ENCODE measurements at places on chromosomes 7 and 10. TPM values are rescaled to one million over a fixed set of nuclear protein-coding genes. Genes with fewer than 3 reads are reported as not detected.

DNA sequence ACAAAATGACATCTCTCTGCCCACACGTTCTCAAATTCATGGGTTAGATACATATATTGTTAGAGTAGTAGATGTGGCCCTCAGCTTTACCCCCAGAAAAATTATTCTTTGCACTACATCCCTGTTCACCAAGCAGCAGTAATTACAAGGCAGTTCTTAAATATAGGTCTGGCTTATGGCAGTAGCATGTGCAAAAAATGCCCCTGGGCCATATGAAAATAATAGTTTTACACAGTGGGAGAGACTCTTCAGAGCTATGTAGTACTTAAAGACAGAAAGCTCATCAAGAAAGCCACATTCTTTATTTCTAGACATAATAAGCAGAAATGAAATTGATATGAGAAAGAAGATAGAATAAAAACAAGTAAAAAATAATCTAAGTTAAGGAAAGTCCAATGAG lies 196.3 kb upstream of the FOXP2 start:
- H3K27ac ChIP-seq: no peak overlapping the region
- H3K27me3 ChIP-seq: no peaks in the 10 kb centered on the region
- DNase-seq: no peak
- no peaks in the 10 kb centered on the region for H3K36me3 ChIP-seq

DNA sequence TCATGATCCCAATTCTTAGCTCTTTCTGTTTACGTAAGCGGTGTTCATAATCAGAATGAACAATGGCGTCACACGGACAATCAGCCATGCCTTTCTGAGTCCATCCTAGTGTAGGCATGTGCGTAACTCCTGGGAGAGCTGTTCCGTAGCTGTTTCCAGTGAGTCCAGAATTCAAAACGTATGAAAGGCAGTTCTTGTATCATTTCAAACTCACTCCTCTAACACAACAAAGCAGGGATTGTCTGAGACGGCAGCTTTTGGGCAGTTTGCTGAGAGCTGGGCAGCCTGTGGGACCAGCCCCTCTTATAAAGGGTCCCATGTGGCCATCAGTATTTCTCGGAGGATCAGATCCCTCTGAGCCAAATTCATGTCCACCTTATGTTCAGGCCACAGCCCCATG lies 43.4 kb downstream of the PSPH start:
- DNase-seq: no peak
- no peaks in the 10 kb centered on the region for H3K4me1 ChIP-seq
- H3K27ac ChIP-seq: no peak overlapping the region
- H3K4me3 ChIP-seq: no peak overlapping the region
- H3K27me3 ChIP-seq: no peaks in the 10 kb centered on the region
- H3K36me3 ChIP-seq: no peaks in the 10 kb centered on the region

GRCh38 chr7:140876519-140877248 lies 48.0 kb downstream of the BRAF start:
- no peaks in the 10 kb centered on the region for H3K27me3 ChIP-seq
- no peaks in the 10 kb centered on the region for H3K36me3 ChIP-seq
- H3K4me1 ChIP-seq: peaks cover 13% of the 10 kb centered on the region
- H3K27ac ChIP-seq: no peak overlapping the region
- no peak for DNase-seq
- no peak overlapping the region for H3K4me3 ChIP-seq

VENTX gene
- 0.32 TPM for total RNA-seq

DNA sequence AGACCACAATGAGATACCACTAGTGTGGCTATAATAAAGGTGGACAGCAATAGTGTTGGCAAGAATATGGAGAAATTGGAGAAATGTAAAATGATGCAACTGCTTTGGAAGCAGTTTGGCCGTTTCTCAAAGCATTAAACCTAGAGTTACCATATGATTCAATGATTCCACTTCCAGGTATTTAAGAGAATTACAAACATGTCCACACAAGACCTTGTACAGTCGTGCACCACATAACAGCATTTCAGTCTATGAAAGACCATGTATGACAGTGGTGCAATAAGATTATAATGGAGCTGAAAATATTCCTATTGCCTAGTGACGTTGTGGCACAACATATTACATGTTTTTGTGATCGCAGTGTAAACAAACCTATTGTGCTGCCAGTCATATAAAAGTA lies 29.6 kb downstream of the CCDC172 start:
- no peaks in the 10 kb centered on the region for H3K27me3 ChIP-seq
- no peak overlapping the region for H3K4me3 ChIP-seq
- H3K4me1 ChIP-seq: no peaks in the 10 kb centered on the region
- no peak for DNase-seq
- H3K27ac ChIP-seq: no peak overlapping the region

PLXNA4 gene
- 1.1 TPM for total RNA-seq

RGR gene
- not detected for total RNA-seq

DNA sequence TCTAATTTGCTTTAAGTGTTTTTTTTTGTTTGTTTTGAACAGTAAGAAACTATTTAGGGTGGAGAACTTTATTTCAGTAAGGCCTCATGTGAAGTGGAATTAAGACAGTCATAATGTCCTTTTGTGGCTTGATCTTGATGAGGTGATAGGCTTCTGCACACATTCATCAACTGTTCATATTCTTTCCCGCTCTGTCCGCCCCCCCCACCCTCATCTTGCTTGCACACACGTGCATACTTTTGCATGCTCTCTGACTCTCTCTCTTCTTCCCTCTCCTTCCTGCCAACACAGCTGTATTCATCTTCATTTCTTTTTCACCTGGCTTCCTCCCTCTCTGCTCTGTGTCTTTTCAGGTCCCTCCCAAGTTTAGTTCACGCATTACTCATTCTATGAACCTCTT lies 429.6 kb downstream of the AUTS2 start:
- no peak for DNase-seq
- H3K36me3 ChIP-seq: no peaks in the 10 kb centered on the region
- no peaks in the 10 kb centered on the region for H3K4me1 ChIP-seq

- no peaks in the 10 kb centered on the region for H3K36me3 ChIP-seq
- no peaks in the 10 kb centered on the region for H3K4me1 ChIP-seq
- H3K4me3 ChIP-seq: no peak overlapping the region
- H3K27ac ChIP-seq: no peak overlapping the region
- H3K27me3 ChIP-seq: no peaks in the 10 kb centered on the region
- no peak for DNase-seq
Observed at GRCh38 chr7:18053177-18053928, 25.7 kb upstream of the PRPS1L1 start.

ASB10 gene
- total RNA-seq: 24.3 TPM

DNA sequence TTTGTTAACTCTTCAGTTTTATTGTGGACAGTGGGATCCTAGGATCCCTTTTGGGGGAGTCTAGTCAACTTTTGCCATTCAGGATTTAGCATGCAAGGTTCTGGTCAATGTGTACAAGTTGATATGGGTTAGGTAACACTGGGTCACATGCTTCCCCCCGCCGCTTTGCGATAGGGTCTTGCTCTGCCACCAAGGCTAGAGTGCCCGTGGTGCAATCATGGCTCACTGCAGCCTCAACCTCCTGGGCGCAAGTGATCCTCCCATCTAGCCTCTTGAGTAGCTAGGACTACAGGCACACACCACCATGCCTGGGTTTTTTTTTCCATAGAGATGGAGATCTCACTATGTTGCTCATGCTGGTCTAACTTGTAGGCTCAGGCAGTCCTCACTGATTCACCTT lies 3.2 kb upstream of the CSGALNACT2 start:
- no peaks in the 10 kb centered on the region for H3K36me3 ChIP-seq
- peaks cover 15% of the 10 kb centered on the region for H3K4me1 ChIP-seq
- no peak for DNase-seq
- H3K27me3 ChIP-seq: no peaks in the 10 kb centered on the region
- no peak overlapping the region for H3K4me3 ChIP-seq
- H3K27ac ChIP-seq: no peak overlapping the region

DNA sequence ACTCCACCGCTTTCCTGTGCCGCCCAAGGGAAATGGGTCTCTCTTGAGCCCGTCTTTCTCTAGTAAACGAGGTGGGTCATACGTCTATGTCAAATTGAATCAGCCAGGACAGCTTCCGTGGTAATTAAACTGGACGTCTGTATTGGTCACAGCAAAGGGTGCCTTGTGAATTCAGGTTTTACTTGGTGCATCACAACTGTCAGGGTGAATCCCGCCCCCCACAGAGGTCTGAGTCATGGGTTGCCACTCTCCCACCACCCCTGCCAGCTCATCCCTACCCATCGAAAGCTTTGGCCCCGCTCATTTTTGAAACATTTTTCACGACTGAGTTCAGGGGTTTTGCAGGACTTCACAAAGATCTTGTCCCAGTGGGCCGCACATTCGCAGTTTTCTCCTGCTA lies 8.0 kb upstream of the SP8 start:
- peaks cover 43% of the 10 kb centered on the region for H3K27me3 ChIP-seq
- no peak overlapping the region for H3K27ac ChIP-seq

GRCh38 chr7:98472521-98472954 lies 71.6 kb upstream of the BAIAP2L1 start:
- H3K4me1 ChIP-seq: no peaks in the 10 kb centered on the region
- H3K27ac ChIP-seq: no peak overlapping the region
- H3K4me3 ChIP-seq: no peak overlapping the region
- no peak for DNase-seq
- H3K36me3 ChIP-seq: no peaks in the 10 kb centered on the region
- peaks cover 15% of the 10 kb centered on the region for H3K27me3 ChIP-seq

DNA sequence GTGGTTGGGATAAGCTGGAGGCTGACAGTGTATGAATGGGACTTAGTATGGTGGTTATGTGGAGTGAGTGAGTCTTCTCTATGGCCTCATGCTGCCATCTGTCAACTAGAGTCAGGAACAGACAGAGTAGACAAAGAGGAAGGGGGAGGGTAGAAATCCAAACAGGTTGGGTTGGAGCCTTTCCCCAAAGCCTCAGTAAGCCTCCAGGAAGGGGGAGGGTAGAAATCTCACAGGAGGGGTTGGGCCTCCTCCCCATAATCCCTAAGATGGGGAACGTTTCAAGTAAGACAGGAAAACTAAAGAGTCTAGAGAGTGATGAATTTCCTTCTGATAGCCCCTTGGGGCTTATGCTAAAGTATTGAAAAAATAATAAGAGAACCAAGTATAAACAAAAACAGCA lies 2.0 kb upstream of the AKR1B15 start:
- H3K36me3 ChIP-seq: no peaks in the 10 kb centered on the region
- peak overlapping the region; percentile 73 for H3K4me3 ChIP-seq
- peaks cover 24% of the 10 kb centered on the region for H3K4me1 ChIP-seq
- H3K27ac ChIP-seq: peak overlapping the region; percentile 91
- DNase-seq: no peak

LRMDA gene
- 2.5 TPM for total RNA-seq

- no peaks in the 10 kb centered on the region for H3K4me1 ChIP-seq
- H3K4me3 ChIP-seq: no peak overlapping the region
- H3K36me3 ChIP-seq: no peaks in the 10 kb centered on the region
- no peak overlapping the region for H3K27ac ChIP-seq
Observed at GRCh38 chr7:31096877-31097258, 44.8 kb downstream of the ADCYAP1R1 start.

DNA sequence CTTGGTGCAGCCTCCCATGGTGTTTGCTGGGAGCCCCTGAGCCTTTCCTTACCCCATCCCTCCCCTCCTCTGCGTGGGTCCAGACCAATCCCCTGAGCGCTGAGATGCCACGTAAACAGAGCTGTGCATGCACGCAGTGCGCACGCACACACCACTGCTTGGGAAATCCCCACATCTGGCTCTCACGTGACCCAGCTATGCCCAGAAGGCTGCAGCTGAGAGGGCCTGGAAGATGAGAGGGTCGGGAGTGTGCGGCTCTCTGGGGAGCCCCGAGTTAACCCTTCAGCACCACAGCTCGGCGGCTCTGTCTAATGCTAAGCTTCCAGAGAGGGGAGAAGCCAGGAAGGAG lies 177.2 kb downstream of the SH3PXD2A start:
- H3K27ac ChIP-seq: peak overlapping the region; percentile 30
- H3K4me3 ChIP-seq: peak overlapping the region; percentile 37
- H3K27me3 ChIP-seq: no peaks in the 10 kb centered on the region
- peaks cover 10% of the 10 kb centered on the region for H3K4me1 ChIP-seq
- H3K36me3 ChIP-seq: no peaks in the 10 kb centered on the region
- DNase-seq: peak; percentile 79

- H3K4me3 ChIP-seq: no peak overlapping the region
- no peak overlapping the region for H3K27ac ChIP-seq
- no peaks in the 10 kb centered on the region for H3K36me3 ChIP-seq
- H3K27me3 ChIP-seq: no peaks in the 10 kb centered on the region
- peaks cover 38% of the 10 kb centered on the region for H3K4me1 ChIP-seq
- DNase-seq: peak; percentile 38
Observed at GRCh38 chr7:1042492-1042833, 1.9 kb upstream of the GPR146 start.

MCM10 gene
- 0.83 TPM for total RNA-seq

DNA sequence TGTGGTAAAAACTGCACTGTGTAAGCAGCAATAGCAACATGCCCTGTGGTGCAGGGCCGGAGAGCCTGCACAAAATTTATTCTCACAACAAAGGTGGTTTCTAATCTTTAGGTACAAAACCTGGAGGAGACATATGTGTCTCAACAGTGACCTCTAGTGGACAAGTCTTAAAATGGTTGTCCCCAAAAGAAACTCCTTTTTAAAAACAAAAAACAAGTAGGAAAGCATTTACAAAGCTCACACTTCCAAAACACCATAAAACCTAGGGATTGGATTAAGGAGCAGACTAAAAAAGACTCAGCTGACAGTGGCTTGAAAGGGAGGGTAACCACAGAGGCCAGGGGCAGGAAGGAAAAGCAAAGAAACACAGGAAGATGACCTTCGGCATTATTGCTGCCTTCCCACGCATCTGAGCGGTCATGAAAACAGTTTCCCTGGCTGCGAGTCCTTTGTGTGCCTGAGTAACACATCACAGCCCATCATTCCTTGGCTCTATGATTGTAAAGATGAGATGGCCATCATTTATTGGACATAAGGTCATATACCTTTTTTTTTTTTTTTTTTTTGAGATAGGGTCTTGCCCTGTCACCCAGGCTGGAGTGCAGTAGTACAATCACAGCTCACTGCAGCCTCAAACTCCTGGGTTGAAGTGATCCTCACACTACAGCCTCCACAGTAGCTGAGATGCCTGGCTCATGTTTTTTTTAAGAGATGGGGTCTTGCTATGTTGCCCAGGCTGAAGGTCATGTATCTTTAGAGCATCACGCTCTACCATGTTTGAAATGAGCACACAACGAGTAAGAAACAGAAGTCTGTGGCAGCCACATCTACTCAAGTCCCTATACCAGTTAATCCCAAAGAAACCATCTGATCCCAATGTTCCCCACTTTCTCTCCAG lies 39.5 kb downstream of the RSU1 start:
- H3K4me3 ChIP-seq: no peak overlapping the region
- no peak for DNase-seq
- H3K4me1 ChIP-seq: peaks cover 30% of the 10 kb centered on the region
- H3K36me3 ChIP-seq: no peaks in the 10 kb centered on the region

DNA sequence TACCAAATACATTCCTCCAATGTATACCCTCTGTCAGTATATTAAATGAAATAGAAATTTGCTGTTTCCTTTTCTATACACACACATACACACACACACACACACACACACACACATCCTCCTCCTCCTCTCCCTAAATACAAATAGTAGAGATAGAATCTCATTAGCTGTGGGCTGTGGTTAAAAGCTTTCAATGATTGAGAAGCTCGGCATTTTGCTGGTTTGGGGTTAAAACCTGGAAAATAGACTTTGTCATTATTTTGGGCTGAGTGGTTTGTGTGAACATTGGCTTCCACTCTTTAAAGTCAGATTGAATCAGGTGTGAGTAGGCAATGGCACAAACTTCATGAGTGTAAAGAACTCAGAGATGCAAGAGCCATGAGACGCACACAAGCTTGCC lies 596.0 kb downstream of the XPNPEP1 start:
- no peaks in the 10 kb centered on the region for H3K27me3 ChIP-seq
- no peak overlapping the region for H3K27ac ChIP-seq
- H3K4me1 ChIP-seq: no peaks in the 10 kb centered on the region
- H3K36me3 ChIP-seq: no peaks in the 10 kb centered on the region

TLL2 gene
- 0.41 TPM for total RNA-seq

- no peak for DNase-seq
- H3K4me1 ChIP-seq: no peaks in the 10 kb centered on the region
- no peak overlapping the region for H3K4me3 ChIP-seq
- no peaks in the 10 kb centered on the region for H3K27me3 ChIP-seq
Observed at GRCh38 chr10:19451937-19452336, 364.3 kb upstream of the PLXDC2 start.
